ENCODE measurements at places on chromosomes 7 and 10.

GRCh38 chr7:46909601-46910051 lies 672.3 kb downstream of the TNS3 start:
- DNase-seq = no peak

DNA sequence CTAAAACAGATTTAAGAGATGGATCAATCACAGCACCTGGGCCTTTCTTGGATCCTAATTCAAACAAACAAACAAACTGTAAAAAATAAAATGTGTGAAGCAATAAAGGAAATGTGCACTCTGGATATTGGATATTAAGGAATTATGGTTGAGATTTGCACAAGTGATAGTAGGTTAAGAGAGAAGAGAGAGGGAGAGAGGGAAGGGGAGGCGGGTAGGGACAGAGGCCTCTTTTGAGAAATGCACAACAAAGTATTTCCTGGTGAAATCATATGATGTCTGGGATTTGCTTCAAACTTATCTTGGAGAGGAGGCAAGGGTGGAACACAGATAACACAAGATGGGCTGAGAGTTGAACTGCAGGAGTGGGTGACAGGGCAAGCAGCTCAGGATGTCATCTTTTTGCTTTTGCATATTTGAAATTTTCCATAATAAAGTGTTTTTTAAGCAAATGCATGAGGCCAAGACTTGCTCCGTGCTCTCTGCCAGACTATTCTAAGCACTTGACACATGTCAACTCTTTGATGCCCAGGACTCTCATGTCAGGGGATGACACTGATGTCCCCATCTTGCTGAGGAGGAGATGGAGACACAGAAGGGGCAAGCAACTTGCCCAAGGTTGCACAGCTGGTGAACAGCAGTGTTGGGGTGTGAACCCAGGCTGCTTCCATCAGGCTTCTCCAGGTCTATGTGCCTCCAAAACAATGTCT lies 9.1 kb upstream of the AEBP1 start:
- no peak for DNase-seq

DNA sequence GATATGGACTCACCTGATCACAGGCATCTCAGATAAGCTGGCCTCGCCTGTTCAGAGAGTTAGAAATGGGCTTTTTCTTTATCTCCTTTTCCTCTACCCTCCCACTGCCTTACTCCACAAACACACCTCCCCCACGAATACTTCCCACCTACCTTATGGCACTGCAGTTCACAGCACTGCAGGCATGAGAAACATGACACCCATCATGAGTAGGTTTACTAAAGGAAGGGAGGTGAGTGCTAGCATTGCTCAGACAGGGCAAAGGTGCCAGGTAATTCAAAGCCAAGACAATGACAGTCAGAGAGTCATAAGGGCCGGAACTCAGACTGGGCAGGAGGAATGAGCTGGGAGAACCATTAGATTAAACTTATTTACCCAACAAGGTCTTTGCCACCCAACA lies 220.6 kb downstream of the FAM107B start:
- no peak for DNase-seq

DNA sequence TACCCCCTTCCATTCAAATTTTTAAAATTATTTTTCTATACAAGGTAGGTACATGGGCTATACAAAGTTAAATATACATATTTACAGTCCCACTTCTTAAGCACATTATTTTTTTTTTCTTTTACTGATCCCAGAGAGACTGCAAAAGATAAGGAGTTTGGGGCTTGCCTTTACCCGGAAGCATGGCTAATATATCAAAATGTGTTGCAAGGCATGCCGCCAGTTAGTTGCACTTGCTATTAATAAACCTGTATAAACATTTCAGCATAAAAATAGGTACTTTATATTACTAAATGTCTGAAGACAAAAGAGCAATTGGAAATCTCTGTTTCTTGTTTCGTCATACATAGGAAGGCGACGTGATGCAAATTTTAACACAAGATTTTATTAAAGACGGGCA lies 21.5 kb upstream of the PDLIM1 start:
- no peak for DNase-seq

DNA sequence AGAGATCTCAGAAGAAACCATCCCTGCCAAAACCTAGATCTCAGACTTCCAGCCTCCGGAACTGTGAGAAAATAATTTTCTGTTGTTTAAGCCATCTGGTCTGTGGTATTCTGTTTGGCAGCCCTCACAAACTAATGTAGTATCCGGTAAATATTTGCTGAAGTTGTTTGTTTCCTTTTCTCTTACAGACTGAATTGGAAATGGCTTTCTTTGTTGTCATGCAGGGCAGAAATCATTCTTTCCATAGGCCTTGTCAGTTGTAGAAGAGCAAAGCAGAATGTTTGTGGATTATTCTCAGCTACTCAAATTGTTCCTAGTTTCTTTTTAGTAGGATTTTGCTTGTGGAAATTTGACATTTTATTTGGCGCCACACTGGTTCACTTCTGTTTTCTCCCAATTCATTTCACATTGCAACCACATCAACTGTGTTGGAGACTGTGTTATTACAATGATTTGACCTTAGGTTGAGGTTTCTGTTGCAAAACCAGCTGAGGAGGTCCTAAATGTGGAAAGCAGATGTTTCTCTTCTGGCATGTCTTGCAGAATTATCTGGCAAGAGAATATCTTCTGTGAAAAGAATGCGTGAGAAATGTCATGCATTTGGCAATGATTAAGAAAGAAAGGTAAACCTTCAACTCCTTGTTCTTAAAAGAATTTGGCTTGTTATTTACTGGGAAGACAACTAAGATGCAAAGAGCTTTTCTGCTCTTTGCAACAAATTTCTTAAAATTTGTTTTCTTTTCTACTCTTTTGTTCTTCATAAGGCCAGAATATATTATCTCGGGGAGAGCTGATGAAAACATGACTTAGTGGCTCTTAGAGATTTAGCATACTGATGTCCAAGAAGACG lies 25.8 kb downstream of the ACTA2 start:
- DNase-seq = no peak

DNA sequence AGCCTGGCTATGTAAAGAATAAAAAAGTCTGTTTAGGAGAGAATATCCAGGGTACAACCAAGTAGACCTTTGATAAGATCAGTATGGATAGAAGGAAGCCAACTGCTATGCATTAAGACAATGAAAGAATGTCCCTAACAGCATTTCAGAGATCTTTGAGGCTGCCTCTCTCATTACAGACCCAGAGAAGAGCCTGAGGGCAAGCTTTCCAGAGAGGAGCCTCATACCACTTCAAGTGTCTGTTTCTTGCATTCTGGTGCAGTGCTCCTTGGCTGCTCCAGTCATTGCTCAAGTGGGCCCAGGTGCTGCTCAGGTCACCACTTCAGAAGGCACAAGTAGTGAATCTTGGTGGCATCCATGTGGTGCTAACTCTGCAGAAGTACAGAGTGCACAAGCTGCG lies 514.0 kb downstream of the PLXDC2 start:
- DNase-seq = no peak

GRCh38 chr10:71179382-71179781 lies 33.0 kb upstream of the UNC5B start:
- DNase-seq = no peak

GRCh38 chr7:153043440-153043839 lies 283.9 kb downstream of the ACTR3B start:
- DNase-seq = no peak

DNA sequence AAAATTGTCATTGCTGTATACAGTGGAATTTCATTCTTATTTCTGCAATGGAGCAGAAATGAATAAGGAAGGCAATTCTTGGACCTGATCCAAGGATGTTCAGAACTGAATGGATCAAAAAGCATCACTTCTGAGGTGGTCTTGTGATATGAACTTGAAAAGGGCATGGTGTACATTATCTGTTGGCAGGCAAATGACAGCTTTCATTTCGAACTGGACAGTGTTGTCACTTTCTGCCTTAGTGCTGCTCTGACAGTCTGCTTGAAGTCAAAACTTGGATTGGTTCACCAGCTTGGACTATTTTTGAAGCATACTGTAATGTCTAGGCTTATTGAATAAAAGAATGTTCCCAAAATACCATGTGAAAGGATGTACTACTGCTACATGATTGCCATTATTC lies 52.0 kb downstream of the VCL start:
- no peak for DNase-seq

GRCh38 chr10:42242135-42242805 lies 396.1 kb downstream of the ZNF33B start:
- no peak for DNase-seq

- DNase-seq = no peak
Measured at GRCh38 chr7:127230192-127230925, 22.4 kb downstream of the GRM8 start.

DNA sequence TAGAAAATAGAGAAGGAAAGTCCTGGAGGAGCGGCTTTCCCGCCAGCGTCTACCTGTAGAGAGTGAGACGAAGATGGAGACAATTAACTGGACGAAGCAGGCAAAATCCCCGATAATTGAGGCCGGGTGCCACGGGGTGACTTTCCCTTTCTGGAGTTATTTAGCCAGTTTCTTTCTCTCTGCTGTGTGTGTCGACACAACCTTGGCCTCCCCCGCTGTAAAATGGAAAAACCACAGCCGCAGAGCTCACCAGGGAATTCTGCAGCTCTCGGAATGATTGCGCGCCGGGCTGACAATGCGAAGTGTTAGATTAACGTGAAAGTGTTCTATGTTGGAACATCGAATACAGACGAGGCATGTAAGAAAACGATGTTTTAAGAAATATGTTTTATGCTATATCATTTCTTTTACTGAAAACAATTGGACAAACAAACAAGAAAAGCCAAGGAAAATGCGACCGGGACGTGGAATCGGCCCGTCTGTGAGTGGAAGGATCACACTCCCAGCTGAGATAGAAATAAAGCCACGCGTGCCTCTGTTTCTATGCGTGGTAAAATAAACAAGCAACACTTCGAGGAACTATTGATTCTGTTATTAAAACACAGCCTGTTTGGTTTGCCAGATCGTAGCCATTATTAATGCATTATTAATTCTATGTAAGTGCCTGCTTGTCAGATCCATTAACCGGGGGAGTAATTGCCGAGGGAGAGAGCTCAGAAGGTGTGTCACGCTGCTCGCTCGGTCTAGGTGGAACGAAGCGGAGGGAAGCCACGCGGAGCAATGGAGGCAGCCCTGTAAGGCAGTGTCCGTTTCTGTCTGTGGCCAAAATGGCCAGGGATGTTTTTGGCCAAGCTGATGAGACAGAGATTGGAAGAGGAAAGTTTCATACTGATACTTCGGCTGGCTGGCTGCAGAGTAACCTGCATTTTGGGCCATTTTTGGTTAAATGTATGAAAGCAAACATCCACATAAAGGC lies 129.4 kb downstream of the DNAJB6 start:
- no peak for DNase-seq

GRCh38 chr7:46007990-46008643 lies 87.0 kb upstream of the IGFBP3 start:
- no peak for DNase-seq

DNA sequence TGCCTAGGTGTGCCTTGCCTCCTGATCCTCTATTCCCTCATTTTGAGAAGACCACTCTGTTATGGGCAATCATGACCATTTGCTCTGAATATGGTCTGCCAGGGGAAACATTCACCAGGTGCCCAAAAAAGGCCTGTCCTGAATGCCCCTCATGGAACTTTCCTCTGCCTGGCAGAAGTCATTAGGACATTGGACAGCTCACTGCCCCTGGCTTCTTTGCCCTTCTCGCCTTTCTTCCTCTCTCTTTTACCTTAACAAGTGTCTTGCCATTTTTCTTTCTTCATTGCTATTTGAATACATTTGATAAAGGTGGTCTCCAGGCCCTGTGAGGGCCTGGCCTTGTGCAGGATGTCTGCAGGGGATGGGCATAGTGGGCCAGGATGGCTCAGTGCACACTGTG lies 20.3 kb downstream of the MBL2 start:
- no peak for DNase-seq

- DNase-seq = no peak
Measured at GRCh38 chr7:150793569-150794238, 6.5 kb downstream of the TMEM176B start.

- no peak for DNase-seq
Measured at GRCh38 chr10:85558533-85558932, 808.1 kb downstream of the GRID1 start.

GRCh38 chr7:137080516-137081203 lies 212.2 kb downstream of the CHRM2 start:
- no peak for DNase-seq

DNA sequence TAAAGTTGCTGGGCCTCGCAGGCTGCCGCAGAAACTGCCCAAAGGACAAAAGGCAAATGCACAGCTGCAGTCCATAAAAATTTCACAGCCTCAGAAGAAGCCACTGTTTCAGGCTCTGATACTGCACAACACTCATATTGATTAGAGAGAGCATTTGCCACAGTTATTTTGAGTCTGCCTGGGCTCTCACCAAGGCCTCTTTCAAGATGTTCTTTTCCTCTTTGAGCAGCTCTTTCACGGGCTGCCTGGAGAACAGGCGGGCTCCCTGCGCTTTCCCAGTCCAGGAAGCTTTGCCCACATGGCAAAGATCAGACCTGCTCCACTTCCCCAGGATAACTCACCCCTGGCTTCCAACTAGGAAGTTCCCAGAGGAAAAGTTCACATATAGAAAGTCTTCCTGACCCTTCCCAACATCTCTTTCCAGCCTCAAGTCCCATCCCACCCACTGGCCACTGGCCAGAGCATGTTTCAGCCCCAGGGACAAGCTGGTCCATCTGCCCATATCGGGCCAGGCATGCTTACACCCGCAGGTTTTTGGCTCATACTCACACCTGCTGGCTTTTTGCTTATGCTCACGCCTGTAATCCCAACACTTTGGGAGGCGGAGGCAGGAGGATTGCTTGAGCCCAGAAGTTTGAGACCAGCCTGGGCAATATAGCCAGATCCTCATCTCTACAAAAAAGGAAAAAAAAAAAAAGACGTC lies 3.3 kb downstream of the SLIT1 start:
- no peak for DNase-seq

- no peak for DNase-seq
Measured at GRCh38 chr7:105487579-105488571, 34.2 kb downstream of the PUS7 start.

GRCh38 chr10:25965584-25965983 lies 31.6 kb downstream of the MYO3A start:
- no peak for DNase-seq

GRCh38 chr10:46220872-46221538 lies 65.8 kb upstream of the ANTXRL start:
- DNase-seq = no peak

DNA sequence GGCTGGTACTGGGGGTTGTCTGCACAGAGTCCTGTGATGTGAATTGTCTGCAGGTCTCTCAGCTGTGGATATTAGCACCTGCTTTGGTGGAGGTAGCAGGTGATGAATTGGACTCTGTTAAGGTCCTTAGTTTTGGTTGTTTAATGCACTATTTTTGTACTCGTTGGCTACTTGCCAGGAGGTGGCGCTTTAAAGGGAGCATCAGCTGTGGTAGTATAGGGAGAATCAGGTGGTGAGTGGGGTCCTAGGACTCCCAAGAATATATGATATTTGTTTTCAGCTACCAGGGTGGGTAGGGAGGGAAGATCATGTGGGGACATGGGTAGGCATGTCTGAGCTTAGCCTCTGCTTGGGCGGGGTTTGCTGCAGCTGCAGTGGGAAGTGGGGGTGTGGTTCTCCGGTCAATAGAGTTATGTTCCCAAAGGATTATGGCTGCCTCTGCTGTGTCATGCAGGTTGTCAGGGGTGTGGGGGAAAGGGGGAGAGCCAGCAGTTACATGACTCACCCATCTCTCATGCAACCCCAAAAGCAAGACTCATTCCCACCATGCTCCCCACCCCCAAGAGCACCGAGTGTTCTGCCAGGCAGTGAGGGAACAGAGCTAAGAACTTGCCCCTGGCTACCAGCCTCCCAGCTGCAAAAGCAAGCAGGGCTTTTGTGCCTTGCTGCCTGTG lies 53.7 kb upstream of the ZNF273 start:
- no peak for DNase-seq

Data from NCI-H2081 treated with DMSO at 0.1 percent for 48 hours (cell line).